ENCODE measurements at places on chromosomes 4 and X.

GRCh38 chr4:184548648-184549341 is 74.4 kb upstream of the IRF2 start:
- DNase-seq, result no peak

DNA sequence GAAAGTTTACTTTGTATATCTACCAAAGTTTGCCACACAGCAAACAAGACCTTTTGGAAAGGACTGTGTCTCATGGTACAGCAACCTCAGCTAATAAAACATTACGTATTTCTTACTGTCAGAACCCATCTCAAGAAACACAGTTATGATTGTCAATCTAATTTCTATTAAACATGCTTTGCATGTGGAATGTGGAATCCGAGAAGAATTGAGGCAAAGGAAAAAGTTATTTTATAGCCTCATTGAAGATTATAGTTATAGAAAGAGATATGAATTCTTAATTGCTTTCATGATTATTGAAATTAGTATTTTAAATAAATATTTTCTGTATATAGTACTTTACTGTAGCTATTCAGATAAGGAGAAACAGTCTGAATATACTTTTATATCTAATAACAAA is 5.4 kb downstream of the PCDH7 start:
- no peak for DNase-seq

- DNase-seq, result peak; percentile 39
These were observed 440.9 kb downstream of the INPP4B start for GRCh38 chr4:142405021-142405694.

DNA sequence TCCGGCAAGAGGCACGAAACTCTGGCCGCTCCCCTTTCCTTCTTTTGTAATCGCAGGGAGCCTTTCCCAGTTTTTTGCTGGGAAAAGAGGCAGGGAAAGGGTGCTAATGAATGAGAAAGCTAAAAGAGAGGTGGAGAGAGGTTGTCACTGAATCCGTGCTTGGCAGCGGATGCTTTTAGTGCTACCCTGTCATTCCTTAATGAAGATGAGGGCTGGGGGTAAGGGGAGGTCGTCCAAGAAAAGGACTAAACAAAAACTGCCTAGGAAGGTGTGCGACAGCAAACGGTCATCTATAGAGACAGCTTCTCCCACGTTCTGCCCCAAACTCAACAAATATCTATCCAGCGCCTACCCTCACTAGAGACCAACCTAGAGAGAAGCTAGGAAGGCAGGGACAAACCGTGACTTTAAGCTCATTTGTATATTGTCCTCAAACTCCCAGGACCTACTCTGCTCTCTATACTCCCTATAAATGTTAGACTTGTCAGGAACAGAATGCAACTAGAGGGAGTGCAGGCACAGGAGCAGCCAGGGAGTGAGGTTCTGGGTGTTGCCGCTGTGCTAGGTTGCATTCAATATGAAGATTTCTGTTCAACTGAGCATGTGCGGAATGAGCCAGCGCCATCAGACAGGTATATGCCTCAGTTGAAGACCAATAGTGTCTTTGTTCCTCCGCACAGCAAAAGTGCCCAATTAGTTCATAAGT is 777 bp upstream of the CASK start:
- DNase-seq, result no peak

Measured in activated T-helper 1 cell treated with anti-CD3 and anti-CD28 coated beads, Interleukin-2, amount 50 U/mL, for 16 hours (primary cell).